ENCODE measurements at places on chromosomes 4 and X. TPM values are rescaled to one million over a fixed set of nuclear protein-coding genes. Genes with fewer than 3 reads are reported as not detected.

The PNCK gene
- 0.79 TPM for polyA plus RNA-seq

The SPINK2 gene
- polyA plus RNA-seq: not detected

The PWWP3B gene
- 3.7 TPM for polyA plus RNA-seq

- DNase-seq: no peak
Measured at GRCh38 chr4:108926061-108926460, 163.2 kb upstream of the ETNPPL start.
